NCI-H2029 treated with DMSO at 0.1 percent for 48 hours (cell line): ENCODE measurements at places on chromosomes 11 and 22.

DNA sequence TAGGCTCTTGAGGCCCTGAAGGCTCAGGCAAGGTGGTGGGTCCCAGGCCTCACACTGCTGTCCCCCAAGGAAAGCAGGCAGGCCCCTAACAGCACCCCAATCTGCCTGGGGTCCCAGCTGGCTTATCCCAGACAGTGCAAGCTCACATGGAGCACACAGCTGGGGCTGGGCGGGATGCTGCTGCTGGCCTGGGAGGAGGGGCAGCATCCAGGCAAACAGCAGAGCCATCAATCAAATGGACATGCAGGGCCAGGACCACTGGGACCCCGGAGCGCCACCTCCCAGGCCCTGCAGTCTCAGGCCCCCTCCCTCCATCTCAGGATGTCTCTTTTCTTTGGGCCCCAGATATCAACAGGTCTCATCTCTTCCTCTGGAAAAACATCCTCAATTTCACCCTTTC lies 140.3 kb downstream of the BRD1 start:
- no peak for DNase-seq

- DNase-seq: no peak
Measured at GRCh38 chr11:61885784-61886580, 5.4 kb downstream of the FADS3 start.

GRCh38 chr11:36948460-36949127 lies 350.6 kb upstream of the RAG2 start:
- DNase-seq: no peak

- DNase-seq: no peak
Measured at GRCh38 chr11:16309226-16309625, 47.1 kb downstream of the SOX6 start.

DNA sequence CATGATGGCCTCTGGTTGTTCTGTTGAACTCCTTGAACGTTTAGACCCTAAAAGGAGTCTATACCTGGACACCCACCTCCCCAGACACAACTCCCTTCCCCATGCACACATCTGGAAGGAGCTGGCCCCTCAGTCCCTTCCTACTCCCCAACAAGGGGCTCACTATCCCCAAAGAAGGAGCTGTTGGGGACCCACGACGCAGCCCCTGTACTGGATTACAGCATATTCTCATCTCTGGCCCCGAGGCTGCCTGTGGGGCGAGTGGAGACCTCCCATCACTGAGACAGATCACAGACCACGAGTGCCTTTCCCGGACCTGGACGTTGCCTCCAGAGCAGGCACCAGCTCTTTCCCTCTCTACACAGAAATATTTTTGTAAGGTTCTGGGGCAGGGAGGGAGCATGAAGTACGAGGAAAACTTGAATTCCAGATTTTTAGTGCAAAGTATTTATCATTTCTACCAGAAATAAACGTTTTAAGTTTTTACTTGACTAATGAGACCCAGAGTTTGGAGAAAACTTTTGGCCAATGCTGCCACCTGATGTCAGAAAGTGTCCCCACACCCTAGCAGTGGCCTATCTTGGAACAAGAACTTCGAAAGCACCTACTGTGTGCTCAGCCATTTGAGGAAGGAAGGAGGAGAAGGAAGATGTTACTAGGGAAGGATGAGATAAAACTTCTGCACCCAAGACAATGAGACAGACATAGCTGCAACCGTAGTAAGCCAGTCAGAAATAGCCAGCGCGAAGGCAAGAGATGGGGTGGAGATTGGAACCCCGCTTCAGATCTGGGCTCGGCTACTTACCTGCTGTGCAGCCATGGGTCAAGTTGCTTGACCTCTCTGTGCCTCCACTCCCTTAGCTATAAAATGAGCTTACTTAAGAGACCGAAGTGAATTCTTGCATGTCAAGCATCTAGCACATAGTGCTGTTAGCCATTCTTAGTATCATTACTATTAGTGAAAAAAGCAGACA lies 10.2 kb upstream of the POU2F3 start:
- DNase-seq: no peak

- no peak for DNase-seq
Measured at GRCh38 chr22:31987218-31987617, 42.9 kb downstream of the YWHAH start.

DNA sequence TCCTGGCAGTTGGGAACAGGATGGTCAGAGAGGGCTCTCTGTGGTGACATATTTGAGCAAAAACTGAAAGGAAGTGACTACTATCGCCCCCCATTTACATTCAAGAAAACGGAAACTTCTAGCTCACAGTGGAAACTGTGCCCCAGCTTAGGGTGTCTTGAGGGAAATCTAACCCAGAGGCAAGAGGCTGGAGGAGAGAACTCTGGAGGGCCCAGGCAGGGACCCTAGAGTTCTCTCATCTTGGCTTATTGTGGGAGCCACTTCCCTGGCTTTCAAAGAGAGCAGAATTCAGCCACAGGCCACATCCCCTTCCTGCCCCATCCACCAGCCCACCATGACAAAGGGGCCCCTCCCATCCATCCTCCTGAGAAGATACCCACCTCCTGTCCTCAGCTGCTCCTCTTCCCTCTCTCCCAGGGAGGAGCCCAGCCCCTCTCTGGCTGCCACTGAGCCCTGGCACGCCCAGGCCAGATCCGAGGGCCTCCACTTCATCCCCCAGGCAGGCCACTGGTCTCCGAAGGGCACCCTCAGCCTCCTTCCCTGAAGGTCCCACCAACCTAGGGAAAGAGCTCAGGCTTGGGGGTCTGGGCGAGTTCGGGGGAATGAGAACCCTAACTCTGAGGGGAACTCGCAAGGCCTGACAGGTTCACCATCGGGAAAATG lies 1.6 kb upstream of the TMPRSS13 start:
- no peak for DNase-seq

- DNase-seq: no peak
Measured at GRCh38 chr22:17950651-17951214, 73.6 kb downstream of the MICAL3 start.

DNA sequence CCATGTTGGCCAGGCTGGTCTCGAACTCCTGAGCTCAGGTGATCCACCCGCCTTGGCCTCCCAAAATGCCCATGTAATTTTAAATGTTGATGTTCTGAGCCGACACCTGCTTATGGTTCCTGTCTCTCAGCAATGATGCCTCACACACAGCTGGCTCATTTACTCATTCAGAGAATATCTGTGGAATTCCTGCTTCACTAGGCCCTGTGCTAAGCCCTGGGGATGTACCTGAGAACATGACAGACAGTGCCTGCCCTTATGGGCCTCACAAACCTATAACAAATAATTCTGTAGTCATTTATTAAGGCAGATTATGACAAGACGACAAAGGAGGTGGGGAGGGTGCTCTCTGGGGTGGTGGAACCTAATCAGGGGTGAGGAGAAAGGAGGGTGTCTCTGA lies 93.7 kb downstream of the PRR5L start:
- no peak for DNase-seq

DNA sequence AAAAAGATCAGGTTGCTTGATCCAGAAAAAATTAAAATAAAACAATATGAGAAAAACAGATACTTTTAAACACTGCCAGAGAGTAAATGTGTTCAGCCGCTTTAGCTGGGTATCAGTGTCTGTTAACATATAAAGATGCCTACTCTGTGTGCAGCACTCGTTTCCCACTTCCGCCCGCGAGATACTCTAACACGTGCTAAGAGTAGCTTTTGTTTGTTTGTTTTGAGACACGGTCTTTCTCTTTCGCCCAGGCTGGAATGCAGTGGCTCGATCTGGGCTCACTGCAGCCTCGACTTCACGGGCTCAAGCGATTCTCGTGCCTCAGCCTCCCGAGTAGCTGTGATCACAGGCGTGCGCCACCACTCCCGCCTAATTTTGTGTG lies 531 bp upstream of the MEN1 start:
- peak; percentile 91 for DNase-seq

- DNase-seq: no peak
Measured at GRCh38 chr11:118156531-118157185, 4.0 kb upstream of the SCN4B start.

- peak; percentile 80 for DNase-seq
Measured at GRCh38 chr11:85076535-85077330, 550.4 kb downstream of the DLG2 start.

DNA sequence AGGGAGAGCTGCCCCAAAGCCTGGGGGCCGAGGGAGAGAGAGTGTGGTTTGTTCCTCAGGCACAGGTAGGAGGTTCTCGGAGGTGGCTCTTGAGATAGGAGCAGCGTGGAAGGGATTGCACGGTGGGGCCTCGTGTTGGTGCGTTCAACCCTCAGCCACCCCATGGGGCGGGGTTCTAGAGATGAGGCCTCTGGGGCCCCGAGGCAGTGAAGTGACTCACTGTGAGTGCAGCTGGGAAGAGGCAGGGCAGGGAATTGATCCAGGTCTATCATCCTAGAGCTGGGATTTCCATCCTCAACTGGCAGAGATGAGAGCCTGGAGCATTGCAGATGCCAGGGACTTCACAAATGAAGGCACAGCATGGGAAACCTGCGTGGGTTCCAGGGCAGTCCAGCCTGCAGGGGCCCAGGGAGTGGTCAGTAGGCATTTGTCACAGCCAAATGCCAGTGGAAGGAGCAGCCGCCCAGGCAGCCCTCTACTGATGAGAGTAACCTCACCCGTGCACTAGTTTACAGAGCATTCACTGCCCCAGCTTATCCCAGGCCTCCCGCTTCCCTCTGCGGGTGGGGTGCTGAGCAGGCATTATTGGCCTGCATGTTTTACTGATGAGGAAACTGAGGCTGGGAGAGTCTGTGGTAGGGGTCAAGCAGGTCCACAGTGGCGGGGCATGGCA lies 5.1 kb upstream of the SMARCB1 start:
- no peak for DNase-seq

GRCh38 chr22:44012162-44012561 lies 11.9 kb upstream of the PARVB start:
- DNase-seq: no peak

DNA sequence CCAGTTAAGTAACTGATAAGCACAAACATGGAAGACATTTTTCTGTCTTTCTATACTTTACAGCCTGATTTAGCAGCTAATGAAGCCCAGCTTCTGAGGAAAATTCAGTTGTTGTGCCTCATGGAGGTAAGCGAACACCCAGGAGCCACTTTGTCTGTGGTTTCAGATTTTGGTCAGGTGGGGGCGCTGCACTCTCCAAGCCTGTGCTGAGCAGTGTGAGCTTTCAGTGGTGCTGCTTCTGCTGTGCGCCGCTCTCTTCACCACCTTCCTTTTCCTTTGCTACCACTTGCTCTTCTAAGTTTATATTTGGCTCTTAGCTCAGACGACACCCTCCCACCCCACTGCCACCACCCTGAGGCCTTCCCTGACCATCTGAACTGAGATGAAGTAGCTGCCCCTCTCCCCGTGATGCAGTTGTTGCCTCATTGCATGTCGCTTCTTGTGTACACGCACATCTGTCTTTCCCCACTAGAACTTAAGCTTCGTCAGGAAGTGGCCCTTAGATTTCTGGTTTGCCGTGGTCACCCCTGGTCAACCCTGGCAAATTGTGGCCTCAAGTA lies 14.0 kb downstream of the PSMD13 start:
- no peak for DNase-seq

GRCh38 chr11:60428517-60428916 lies 855 bp upstream of the MS4A5 start:
- peak; percentile 32 for DNase-seq

DNA sequence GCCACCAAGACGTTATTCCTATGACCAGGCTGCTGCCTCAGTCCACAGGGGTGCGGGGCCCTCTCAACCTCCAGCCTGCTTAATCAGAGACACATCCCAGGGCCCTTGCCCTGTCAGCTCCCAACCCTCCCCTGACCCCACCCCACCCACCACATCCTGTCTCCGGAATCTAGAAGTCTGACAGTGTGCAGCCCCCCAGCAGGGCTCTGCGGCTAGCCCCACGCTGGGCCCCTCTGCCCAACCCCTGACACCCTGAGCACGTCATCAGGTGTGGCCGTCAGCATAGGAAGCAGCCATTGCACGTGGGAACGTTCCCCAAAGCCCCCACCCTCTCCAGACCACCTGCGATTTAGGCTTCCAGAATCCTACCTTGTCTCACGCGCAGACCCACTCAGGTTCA lies 34.3 kb upstream of the IGSF9B start:
- no peak for DNase-seq

DNA sequence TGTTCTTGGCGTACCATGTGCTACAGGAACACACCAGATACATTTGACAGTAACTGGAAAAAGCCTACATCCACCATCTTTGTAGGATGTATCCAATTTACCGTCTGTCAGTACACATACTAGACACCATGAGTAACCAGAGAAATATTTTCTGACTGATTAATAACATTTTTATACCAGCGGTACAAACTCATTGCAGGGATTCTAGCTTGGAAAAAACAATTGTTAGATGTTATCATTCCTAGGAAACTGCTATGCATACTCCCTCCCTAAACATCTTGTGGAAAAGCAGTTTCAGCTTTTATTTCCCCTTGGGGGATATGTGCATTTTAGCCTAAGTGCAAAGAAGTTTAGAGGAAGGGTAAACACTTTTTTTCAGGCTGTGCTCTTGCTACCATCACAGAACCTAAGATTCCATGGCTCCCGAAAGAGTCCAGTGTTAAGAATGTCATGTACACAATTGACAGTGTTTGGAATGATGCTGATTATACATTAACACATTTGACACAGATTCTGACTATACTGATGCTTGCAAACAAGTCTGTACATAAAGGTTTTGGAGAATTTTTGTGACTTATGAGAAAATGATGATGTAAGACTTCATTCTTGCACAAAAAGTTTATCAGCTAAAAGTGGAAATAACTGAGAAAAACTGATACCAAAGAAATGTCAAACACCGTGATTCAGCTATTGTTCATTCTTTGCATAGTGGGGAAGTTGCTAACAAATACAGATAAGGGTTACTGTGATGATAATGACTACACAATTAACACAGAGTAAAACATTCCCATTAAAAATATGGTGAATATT lies 23.7 kb downstream of the NCF4 start:
- DNase-seq: no peak

DNA sequence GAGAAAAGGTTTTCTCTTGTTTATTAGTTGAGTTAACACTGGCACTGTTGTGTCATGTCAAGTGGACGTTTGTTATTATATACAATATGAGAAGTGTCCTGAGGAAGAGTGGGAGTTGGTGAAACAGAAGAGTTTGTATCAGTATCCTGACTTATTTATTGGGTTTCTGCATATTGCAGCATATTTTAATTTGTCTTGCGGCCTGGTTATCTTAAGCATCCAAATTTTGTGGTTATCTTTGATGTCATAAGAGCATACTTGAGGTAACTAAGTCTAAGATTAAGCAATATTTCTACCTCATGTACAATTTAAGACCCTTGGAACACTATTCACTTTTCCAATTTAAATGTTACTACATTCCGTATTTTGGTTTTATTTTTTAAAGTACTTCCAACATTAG lies 103.5 kb downstream of the DDX10 start:
- DNase-seq: no peak

DNA sequence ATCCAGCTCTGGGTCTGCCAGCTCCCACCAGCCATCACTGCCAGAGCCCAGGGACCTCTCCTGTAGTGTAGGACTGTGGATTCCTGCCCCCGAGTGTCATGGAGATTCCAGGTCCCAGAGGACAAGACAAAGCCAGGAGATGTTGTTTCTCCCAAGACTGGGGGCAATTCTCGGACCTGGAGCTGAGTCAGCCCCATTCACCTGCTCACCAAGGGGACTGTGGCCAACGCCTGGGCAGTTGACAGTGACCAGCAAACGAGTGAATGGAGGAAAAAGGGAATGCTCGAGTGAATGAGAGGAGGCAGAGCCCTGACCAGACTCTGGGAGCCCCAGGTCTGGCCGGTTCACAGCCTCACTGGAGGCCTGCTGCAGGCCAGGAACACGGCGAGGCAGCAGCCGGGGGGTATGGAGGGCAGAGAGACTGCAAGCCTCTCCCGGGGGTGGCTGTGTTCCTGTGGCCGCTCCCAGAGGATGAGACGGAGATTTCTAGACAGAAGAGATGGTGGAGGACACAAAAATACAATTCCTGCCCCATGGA lies 61.3 kb upstream of the PRR5 start:
- no peak for DNase-seq
